NCI-H2171 (cell line): ENCODE measurements at places on chromosomes 2 and 18.

DNA sequence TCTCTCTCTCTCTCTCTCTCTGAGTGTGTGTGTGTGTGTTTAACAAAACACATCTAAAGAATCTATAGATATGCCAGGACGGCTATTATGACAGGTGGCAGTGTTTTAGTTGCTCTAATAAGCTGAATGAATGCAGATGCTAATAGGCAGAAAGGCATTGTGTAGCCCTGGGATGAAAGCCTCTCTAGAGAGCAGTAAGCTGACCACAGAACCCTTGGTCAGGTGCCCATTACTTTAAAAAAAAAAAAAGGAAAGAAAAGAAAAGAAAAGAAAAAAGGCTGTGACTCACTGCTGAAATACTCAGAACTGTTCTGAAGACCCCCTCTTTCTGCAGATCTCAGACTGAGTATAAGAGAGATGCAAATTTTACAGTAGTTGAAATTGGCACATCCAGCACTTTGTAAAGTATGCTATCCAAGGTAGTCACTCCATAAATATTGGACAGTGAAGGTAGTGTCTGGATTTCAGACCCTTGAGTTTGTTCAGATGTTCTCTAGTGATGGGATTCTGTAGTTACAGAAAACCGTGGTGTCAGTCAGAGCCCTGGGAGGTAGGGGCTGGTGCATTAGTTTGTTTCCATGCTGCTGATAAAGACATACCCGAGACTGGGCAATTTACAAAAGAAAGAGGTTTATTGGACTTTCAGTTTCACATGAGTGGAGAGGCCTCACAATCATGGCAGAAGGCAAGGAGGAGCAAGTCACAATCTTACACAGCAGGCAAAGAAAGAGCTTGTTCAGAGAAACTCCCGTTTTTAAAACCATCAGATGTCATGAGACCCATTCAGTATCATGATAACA lies 30.9 kb downstream of the OSBPL6 start:
- no peak for DNase-seq

DNA sequence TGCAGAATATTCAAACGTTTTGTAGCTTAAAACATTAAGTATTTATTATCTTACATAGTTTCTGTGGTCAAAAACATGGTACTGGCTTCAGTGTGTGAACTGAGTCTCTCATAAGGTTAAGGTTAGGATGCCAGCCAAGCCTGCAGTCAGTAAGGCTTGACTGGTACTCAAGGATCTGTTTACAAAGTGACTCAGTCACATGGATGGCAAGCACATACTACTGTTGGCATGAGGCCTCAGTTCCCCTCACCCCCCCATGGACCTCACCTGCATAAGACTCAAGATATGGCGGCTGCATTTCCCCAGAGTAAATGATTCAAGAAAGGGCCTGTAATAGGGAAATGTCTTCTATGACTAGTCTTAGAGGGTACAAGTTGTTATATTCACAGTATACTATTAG lies 1167.5 kb downstream of the DPP10 start:
- no peak for DNase-seq

- no peak for DNase-seq
Measured at GRCh38 chr2:9310798-9311197, 104.2 kb downstream of the ASAP2 start.

- no peak for DNase-seq
Measured at GRCh38 chr2:118811514-118812115, 35.8 kb downstream of the EN1 start.

DNA sequence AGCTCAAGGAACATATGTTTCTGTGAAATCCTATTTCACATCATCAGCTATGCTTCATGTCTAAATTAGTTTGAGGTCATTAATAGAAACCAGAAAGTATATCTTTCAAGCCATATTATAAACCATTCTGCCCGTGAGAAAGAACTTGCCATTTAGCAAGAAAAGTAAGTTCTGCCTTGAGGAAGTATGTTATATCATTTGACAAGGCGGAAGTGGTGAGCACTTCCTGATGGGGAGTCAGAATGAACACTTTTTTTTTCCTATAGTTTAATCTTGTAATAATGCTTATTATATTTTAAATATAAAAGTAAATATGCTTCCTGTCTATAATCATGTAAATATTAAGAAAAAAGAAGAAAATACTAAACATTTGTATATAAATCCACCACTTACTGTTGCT lies 39.3 kb upstream of the NRXN1 start:
- DNase-seq: no peak

DNA sequence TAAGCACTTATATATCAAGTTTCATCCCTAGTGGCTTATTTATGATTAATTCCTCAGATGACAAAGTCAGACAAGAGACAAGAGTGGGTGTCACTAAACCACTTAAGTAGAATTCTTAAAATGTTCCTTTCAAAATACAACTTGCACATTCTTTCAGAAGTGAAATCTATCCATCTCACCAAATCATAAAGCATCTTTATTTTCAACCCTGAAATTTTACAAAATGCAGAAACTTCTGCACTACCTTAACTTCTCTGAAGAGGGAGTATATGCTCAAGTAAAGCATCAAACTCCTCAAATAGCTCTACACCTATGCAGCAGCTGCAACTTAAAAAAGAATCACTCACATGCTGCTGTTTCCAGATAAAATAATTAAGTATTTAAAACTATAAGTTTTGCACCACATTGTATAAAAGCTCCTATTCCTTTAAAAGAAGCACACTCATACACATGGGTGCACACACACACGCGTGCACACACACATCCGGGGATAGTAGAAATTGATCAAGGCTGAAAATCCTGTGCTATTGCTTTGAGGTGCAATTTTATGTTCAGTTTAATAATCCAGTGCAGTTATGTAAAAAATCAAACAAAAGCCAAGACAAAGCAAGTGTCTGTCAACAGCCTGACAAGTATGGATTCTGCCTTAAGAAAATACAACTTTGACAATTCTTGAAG lies 244.5 kb downstream of the TCF4 start:
- DNase-seq: no peak

DNA sequence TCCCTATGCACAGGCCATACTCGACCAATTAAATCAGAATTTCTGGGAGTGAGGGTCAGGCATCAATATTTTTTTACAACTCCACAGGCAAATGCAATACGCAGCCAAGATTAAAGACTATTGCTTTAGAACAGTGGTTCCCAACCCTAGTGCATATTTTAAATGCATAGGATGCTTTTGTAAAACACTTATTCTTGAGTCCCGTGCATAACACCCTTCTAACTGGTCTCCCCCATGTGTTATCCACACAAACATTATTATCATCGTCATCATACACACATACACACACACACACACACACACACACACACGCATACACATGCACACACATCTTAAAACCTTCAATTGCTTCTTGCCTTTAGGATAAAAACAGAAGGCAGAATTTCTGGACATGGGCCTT lies 145.0 kb upstream of the PELI1 start:
- DNase-seq: no peak

DNA sequence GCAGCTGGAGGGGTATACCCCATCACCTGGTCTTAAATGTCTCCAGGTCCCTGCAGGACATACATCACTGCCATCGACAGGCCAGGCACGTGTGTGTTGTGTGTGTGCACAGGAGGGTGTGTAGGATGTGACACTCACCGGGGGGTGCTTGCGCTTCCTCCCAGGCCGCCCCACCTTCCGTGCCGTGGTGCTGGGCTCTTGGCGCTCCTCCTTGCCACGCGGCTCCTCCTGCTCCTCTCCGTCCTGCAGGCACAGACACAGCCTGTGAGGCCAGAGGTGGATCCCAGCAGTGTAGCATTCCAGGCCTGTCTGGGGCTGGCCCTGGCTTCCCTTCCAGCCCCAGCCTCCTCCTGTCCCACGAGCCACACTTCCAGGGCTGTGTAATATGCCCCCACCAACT lies 41.7 kb downstream of the DNMT3A start:
- no peak for DNase-seq

DNA sequence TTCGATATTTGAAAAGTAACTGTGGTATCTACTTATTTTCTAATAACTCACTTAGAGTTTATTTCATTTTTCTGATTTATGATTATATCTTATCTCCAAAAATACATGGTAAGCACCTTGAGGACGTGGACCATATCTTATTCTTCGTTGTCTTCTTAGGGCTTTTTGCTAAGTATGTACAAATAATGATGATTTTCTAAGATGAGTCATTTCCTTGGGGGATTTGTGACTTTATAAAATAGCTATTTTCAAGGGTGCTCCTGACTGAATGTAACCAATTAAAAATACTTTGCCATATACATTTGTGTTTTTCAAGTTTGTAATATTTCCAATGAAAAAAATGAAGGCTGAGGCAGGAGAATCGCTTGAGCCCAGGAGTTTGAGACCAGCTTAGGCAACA lies 56.3 kb downstream of the GREB1L start:
- DNase-seq: no peak

GRCh38 chr18:35084494-35085449 lies 43.6 kb downstream of the MAPRE2 start:
- no peak for DNase-seq

DNA sequence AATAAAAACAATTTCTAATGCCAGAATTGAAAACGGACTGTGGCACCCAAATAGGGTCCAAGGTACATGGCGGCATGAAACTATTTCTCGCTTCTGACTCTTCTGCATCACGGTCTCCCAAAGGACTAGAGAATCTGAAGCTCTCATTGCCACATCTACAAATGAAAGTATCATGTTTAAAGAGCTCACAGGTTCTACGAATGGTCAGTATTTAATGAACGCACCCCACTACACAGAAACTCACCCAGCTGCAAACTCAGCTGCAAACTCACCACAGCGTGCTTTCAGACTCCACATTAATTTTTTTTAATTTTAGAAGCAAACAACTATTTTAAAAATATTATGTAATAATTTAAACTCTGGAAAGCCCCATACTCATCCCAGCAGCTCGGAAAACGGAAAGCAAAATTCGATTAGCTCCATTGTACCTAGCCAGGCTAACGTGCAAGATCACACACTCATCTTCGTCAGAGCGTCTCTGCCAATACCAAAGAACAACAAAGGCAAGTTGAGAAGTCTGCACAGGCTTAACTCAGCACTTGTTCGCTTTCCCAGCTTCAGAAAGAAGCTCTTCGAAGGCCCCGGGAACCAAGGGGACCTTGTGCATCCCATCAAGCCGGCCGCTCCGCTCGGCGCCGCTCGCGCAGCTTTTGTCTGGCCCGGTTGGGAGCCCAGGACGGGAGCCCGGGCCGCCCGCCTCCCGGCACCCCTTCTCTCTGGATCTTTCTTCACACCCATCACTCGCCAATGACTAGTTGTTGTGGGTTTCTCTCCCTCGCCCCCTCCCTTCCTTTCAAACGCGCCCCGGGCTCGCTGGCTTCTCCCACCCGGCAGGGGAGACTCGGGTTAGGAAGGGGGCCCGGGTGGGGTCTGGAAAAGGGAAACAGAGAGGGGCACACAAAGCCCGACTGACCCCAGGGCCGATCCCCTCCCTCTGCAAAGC lies 785 bp downstream of the CLASP1 start:
- DNase-seq: no peak

DNA sequence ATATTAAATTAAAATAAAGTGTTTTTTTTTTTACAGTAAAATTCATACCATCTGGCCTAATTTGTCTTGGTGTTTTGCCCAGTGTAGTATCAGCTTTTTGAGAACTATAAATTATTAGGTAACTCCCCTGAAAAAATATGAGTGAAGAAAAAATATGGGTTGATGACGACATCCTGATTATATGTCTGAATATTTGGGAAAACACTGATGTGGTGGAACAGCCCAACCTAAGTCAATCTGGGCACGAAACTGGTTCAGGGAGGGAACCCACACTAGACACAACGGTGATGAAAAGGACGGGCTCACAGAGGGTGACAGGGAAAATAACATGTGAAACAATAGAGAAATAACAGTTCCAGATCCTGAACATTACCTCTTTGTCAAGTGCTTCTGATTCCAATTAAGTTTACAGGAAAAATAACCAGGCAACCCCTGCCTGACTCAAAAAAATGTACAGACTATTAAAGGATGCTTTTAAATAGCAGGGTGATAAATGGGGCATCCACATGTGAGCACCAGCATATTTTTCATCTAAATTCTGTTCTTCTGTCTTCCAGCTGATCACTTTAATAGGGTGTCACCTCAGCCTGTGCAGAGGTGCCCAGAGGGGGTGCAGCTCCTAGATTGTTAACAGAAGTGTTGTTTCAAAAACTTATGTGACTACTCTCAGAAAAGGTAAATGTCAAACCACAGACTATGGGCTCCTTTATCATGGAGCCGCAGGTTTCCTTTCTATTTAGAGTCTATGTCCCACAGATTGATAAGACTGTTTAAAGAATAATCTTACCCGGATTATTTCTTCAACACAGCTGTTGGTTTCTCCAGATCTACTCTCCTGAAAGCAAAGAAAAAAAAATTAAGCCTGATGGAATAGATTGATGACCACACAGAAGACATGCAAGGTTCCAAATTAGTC lies 305.4 kb downstream of the AFF3 start:
- DNase-seq: no peak

DNA sequence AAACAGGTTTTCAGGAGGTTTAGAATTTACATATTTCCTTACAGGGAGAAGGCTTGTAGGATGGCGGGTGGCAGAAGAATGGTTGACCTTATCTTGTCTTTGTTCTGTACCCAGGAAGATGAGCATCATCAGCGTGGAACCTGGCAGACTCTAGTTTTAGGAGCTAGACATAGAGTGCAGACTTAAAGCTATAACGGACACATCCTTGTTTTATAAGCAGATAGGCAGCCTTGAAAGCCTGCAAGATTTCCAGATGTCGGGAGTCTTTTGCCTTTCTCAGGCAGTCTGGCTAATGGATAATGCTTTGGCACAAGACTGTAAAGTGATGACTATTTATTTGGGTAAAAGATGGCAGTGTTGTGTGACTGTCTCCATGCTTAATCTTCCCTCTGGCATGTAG lies 11.7 kb downstream of the AQP12B start:
- no peak for DNase-seq

GRCh38 chr18:79571211-79572092 lies 108.2 kb upstream of the CTDP1 start:
- no peak for DNase-seq

- DNase-seq: no peak
Measured at GRCh38 chr2:241706537-241706936, 4.7 kb downstream of the ING5 start.

- no peak for DNase-seq
Measured at GRCh38 chr2:209584472-209584871, 160.6 kb downstream of the MAP2 start.

DNA sequence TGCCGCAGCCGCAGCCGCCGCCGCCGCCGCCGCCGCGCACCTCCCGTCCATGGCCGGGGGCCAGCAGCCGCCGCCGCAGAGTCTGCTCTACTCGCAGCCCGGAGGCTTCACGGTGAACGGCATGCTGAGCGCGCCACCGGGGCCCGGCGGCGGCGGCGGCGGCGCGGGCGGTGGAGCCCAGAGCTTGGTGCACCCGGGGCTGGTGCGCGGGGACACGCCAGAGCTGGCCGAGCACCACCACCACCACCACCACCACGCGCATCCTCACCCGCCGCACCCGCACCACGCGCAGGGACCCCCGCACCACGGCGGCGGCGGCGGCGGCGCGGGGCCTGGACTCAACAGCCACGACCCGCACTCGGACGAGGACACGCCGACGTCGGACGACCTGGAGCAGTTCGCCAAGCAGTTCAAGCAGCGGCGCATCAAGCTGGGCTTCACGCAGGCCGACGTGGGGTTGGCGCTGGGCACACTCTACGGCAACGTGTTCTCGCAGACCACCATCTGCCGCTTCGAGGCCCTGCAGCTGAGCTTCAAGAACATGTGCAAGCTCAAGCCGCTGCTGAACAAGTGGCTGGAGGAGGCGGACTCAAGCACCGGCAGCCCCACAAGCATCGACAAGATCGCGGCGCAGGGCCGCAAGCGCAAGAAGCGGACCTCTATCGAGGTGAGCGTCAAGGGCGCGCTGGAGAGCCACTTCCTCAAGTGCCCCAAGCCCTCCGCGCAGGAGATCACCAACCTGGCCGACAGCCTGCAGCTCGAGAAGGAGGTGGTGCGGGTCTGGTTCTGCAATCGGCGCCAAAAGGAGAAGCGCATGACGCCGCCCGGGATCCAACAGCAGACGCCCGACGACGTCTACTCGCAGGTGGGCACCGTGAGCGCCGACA lies 2.4 kb downstream of the POU3F3 start:
- DNase-seq: no peak
